Fibroblast of the aortic adventitia (primary cell): ENCODE measurements at places on chromosomes 12 and 14. TPM values are rescaled to one million over a fixed set of nuclear protein-coding genes. Genes with fewer than 3 reads are reported as not detected.

ST8SIA1 gene
- total RNA-seq: 4.6 and 13.7 TPM in 2 replicates

LBHD2 gene
- total RNA-seq: not detected in 2 replicates

RNASE1 gene
- total RNA-seq: 1.7 TPM in 1 of 2 replicates, not detected in the other

EP400 gene
- total RNA-seq: 11.4 and 14.7 TPM in 2 replicates

PRB2 gene
- not detected in 2 replicates for total RNA-seq

LGR5 gene
- total RNA-seq: 7.8 TPM in 1 of 2 replicates, not detected in the other

C12orf54 gene
- total RNA-seq: not detected in 2 replicates

SYNE3 gene
- total RNA-seq: 19.3 and 63.4 TPM in 2 replicates

DNA sequence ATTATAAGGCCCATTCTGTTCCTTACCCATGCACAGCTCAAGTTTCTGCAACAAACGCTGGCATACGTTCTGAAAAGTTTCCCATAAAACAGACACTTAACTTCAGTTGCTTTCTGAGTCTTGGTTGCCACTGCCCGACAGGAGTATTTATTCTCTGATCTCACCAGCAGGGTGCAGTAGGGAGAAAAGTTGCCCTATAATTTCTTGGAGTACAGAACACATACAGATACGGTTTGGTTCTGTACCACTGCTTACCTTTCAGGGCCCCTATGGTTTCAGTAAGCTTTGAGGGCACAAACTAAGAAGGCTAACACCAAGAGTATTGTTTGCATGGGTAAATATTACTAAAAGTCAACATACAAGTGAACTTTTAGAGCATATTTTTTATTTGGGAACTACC, 77.9 kb downstream of the SPATA7 start:
- no peak for DNase-seq
